ENCODE measurements at places on chromosomes 1 and 21. TPM values are rescaled to one million over a fixed set of nuclear protein-coding genes. Genes with fewer than 3 reads are reported as not detected.

Gene LRRC3
- 0.25 TPM for total RNA-seq

Gene SPRR2G
- total RNA-seq = not detected

Gene PRAMEF8
- not detected for total RNA-seq

Gene LORICRIN
- not detected for total RNA-seq

Gene SH2D1B
- total RNA-seq = not detected

Gene KIF1B
- 23.9 TPM for total RNA-seq

Gene DIO1
- not detected for total RNA-seq

Gene ANGPTL3
- total RNA-seq = not detected

Gene FAM3B
- not detected for total RNA-seq

Gene FLG2
- total RNA-seq = not detected

Gene TRNAU1AP
- total RNA-seq = 21.1 TPM

Gene LCE1B
- total RNA-seq = not detected

Gene MUTYH
- total RNA-seq = 9.4 TPM

Gene AADACL3
- total RNA-seq = not detected

Gene KLHDC7A
- not detected for total RNA-seq

Gene PAPPA2
- total RNA-seq = 0.31 TPM

Gene KRTAP19-3
- not detected for total RNA-seq

Gene CFHR4
- not detected for total RNA-seq

Gene CHODL
- total RNA-seq = 0.26 TPM

Gene TMEM81
- total RNA-seq = 1.6 TPM

Measured in aortic smooth muscle cell (primary cell).